HT1080 (cell line): ENCODE measurements at places on chromosomes 5 and 9. TPM values are rescaled to one million over a fixed set of nuclear protein-coding genes. Genes with fewer than 3 reads are reported as not detected.

Gene CCDC192
- not detected in 2 replicates for total RNA-seq

Gene DDX4
- 0.24 TPM in 1 of 2 replicates, not detected in the other for total RNA-seq

Gene PFN3
- total RNA-seq = not detected in 2 replicates

Gene CDKN2B-AS1
- total RNA-seq = 2.7 and 3.8 TPM in 2 replicates

Gene LHX3
- not detected in 2 replicates for total RNA-seq

Gene FRRS1L
- not detected in 2 replicates for total RNA-seq

Gene ASPN
- not detected in 2 replicates for total RNA-seq

Gene ENTR1
- 114 and 125 TPM in 2 replicates for total RNA-seq

Gene MED7
- total RNA-seq = 9.7 and 13.2 TPM in 2 replicates

Gene SEMA6A
- total RNA-seq = 0.11 and 0.37 TPM in 2 replicates

Gene RGS14
- total RNA-seq = 27.7 and 29.8 TPM in 2 replicates

Gene CDH6
- not detected in 2 replicates for total RNA-seq

Gene PCDHA7
- not detected in 2 replicates for total RNA-seq

Gene ANKDD1B
- 0.03 TPM in 1 of 2 replicates, not detected in the other for total RNA-seq

Gene BARHL1
- total RNA-seq = not detected in 2 replicates

Gene ARAP3
- 4.6 and 4.8 TPM in 2 replicates for total RNA-seq

Gene HSPA9
- 469 and 486 TPM in 2 replicates for total RNA-seq

Gene PCDHB7
- 0.05 TPM in 1 of 2 replicates, not detected in the other for total RNA-seq

Gene ZNF354C
- total RNA-seq = 1.7 and 1.9 TPM in 2 replicates

Gene ACOT12
- 0.03 TPM in 1 of 2 replicates, not detected in the other for total RNA-seq

Gene CYLC2
- not detected in 2 replicates for total RNA-seq

Gene CCNI2
- not detected in 2 replicates for total RNA-seq

Gene ANKRD55
- total RNA-seq = not detected in 2 replicates

Gene MTX3
- 8.3 and 10.5 TPM in 2 replicates for total RNA-seq

Gene RPS23
- 2,437 and 3,021 TPM in 2 replicates for total RNA-seq

Gene RNF224
- not detected in 2 replicates for total RNA-seq

Gene JAKMIP2
- total RNA-seq = 0.58 and 1.2 TPM in 2 replicates

Gene GABRA6
- total RNA-seq = 1.9 and 2.9 TPM in 2 replicates

Gene TMEFF1
- 0.61 and 1.2 TPM in 2 replicates for total RNA-seq

Gene NTRK2
- total RNA-seq = not detected in 2 replicates

Gene NR5A1
- not detected in 2 replicates for total RNA-seq

Gene PCDHA2
- total RNA-seq = not detected in 2 replicates

Gene IL4
- not detected in 2 replicates for total RNA-seq

Gene TSSK1B
- not detected in 2 replicates for total RNA-seq

Gene TEX48
- total RNA-seq = 0.96 TPM in 1 of 2 replicates, not detected in the other

Gene NAIP
- 0.17 and 0.71 TPM in 2 replicates for total RNA-seq

Gene IFNA6
- total RNA-seq = not detected in 2 replicates

Gene PGM5
- 0.20 and 0.63 TPM in 2 replicates for total RNA-seq

Gene KLF4
- total RNA-seq = 1.3 and 3.7 TPM in 2 replicates

Gene TRPM6
- 0.02 TPM in 1 of 2 replicates, not detected in the other for total RNA-seq

Gene ADAMTS6
- 30.1 and 31.8 TPM in 2 replicates for total RNA-seq

Gene TEX53
- total RNA-seq = not detected in 2 replicates

Gene KIF4B
- not detected in 2 replicates for total RNA-seq

Gene TMEM174
- not detected in 2 replicates for total RNA-seq

Gene FKTN
- total RNA-seq = 10.4 and 10.5 TPM in 2 replicates

Gene KDM4C
- 10.1 and 11.5 TPM in 2 replicates for total RNA-seq

Gene RNF20
- total RNA-seq = 29.5 and 30.9 TPM in 2 replicates

Gene PCAT7
- total RNA-seq = 0.77 and 1.1 TPM in 2 replicates

Gene OTP
- total RNA-seq = not detected in 2 replicates

Gene GNAQ
- total RNA-seq = 12.0 and 14.6 TPM in 2 replicates

Gene NDUFB6
- 101 and 142 TPM in 2 replicates for total RNA-seq

Gene ZCCHC9
- total RNA-seq = 35.3 and 40.9 TPM in 2 replicates

Gene MARCOL
- total RNA-seq = not detected in 2 replicates

Gene GARNL3
- total RNA-seq = 1.2 and 1.5 TPM in 2 replicates

Gene FOXI1
- total RNA-seq = not detected in 2 replicates

Gene PIP5KL1
- 0.73 and 0.98 TPM in 2 replicates for total RNA-seq

Gene MOB3B
- 2.1 and 3.0 TPM in 2 replicates for total RNA-seq

Gene RPL37
- 2,054 and 2,634 TPM in 2 replicates for total RNA-seq
